Stimulated activated CD4-positive, alpha-beta T cell treated with anti-CD3 and anti-CD28 coated beads, Interleukin-1b, Interleukin-23, amount 100 ng/mL, for 4 hours (primary cell): ENCODE measurements at places on chromosomes 2 and 18.

DNA sequence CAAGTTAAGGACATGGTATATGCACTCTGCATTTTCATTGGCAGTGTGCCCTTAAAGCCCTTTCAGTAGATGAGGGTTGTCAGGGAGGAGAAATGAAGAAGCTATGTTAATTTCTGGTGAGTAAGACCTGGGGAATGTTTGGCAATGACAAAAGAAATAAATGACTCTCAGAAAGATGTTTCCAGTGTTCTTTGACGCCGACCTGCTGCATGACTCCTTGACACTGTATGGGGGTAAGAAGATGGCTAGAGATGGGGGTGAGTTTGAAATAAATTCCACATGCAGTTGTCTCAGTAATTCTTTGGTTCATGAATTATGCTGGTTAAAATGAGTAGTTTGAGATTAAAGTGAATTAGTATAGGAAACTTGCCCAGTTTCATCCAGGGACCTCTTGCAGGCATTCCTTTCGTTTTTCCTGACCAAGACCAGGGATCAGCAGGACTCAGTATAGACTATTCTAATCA is 5.9 kb downstream of the CCDC121 start:
- DNase-seq: no peak

- no peak for DNase-seq
Observed at GRCh38 chr2:8956774-8957173, 46.7 kb downstream of the MBOAT2 start.

DNA sequence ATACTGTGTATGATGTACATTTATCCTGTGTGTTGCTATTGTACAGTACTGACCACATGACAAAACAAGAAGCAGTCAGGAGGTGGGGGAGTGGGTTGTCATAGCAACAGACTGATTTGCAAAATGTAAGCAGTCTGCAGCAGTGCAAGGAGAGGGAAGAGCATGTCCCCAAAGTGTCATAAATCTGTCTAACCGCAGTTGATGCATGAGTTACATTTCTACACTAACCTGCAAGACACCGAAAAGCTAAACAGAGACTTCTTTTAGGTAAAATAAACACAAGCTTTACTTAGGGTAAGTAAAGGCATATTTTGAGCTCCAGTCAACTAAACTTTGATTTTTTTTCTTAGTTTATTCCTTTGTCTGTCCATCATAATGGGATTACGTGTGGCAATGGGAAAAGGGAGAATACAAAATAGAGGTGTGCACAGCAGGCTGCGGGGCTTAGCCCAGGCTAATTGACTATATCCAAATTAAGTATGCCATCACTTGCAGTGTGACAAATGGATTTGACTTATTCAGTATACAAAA is 134.5 kb downstream of the MEIS1 start:
- DNase-seq: no peak

DNA sequence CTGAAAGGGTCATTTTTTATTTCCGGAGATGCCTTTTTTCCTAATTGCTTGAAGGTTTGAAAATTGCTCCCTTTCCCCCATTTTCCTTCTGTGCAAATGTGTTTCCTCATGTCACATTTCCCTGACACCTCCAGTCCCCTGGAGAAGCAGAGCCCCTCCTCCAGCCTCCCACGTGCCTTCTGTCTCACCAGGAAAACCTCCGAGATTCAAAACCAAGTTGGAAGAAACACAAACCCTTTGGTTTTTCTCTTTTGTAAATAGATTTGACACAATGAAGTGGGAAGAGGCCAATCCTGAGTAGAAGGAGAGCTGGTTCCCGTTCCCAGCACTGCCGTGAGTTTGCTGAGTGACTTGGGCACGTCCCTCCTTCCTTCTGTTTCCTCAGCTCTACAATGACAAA is 125.4 kb upstream of the MYCN start:
- no peak for DNase-seq

DNA sequence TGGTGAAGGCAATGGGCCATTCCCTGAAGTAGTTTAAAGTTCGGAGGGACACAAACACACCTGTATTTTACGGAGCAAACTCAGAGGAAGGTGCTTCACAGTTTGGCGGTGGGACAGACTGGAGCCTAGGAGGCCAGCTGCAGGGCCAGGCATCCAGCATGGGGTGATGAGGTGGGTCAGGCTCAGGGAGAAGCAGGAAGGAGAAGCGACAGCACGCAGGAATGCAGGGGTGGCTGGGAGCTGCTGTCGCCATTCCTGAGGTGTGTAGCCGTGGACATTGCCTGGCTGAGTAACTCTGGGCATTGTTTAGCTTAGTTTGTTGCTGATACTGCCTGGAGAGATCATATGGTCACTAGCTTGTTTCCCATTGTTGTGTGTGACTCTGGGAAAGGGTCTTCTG is 35.8 kb upstream of the METTL21A start:
- DNase-seq: no peak

GRCh38 chr2:1787755-1788477 is 43.6 kb upstream of the PXDN start:
- DNase-seq: no peak

- DNase-seq: no peak
Observed at GRCh38 chr2:63023444-63023843, 27.2 kb upstream of the OTX1 start.

DNA sequence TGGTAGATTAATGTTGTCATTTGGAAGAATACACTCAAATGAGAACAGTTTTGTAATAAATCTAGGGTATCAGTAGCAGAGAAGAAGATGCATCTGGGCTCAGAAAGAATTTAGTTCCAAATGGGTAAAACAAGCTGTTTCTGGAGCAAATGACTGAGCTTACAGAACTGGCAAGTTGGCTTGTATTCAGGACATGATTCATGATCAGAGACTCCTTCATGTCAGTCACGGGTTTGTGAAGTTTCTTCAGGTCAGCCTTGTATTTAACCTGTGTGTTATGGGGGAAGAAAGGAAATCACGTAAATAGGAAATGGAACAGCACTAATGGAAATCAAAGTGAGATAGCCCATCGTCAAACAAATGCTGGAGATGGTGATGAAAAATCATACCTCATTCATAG is 109.1 kb downstream of the RIF1 start:
- no peak for DNase-seq

DNA sequence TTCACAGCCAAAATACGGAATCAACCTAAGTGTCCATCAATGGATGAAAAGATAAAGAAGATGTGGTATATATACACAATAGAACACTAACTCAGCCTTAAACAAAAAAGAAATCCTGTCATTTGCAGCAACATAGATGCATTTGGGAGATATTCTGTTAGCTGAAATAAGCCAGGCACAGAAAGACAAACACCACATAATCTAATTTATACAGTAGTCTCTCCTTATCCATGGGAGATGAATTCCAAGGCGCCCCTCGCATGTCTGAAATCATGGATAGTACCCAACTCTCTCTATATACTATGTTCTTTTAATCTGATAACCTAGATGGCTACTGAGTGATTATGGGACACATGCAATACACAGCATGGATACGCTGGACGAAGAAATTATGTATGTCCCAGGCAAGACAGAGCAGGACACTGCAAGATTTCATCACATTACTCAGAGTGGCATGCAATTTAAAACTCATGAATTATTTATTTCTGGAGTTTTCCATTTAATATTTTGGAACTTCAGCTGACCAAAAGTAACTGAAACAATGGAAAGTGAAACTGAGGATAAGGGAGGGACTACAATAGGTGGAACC is 39.5 kb downstream of the ORC4 start:
- no peak for DNase-seq

DNA sequence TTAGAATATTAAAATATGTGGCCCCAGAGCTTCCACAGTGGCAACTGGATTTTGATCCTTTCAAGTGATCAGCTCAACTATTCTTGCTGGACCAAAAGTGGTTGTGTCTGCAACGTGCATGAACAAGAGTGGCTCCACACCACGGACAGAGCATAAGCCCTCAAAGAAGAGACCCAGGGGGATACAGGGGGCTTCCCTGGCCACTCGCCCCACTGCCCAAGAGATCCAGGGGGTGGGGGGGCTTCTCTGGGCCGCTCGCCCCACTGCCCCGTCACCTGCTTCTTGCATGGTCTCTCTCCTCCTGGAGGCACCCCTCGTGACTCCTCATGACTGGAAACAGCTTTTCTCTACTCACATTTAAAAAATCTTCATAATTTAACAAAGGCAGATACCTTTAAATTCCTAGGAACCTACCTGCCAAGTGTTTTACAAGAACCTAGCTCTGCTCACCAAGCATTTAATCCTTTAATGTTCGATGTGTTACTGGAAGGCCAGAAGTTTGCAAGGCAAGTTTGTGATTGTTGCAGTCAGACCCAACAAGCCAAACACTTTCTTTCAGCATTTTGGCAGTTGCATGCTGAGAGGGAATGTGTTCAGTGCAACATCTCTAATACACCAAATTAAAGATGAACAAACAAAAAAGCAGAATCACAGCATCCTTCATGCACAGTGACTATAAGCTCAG is 174.3 kb downstream of the BCL2 start:
- no peak for DNase-seq

GRCh38 chr2:227295806-227296205 is 29.2 kb upstream of the MFF start:
- no peak for DNase-seq

- no peak for DNase-seq
Observed at GRCh38 chr2:44859337-44859736, 82.2 kb upstream of the SIX3 start.

- DNase-seq: no peak
Observed at GRCh38 chr2:156118753-156119416, 213.6 kb downstream of the NR4A2 start.

- no peak for DNase-seq
Observed at GRCh38 chr18:11587432-11587831, 22.0 kb upstream of the SLC35G4 start.
